ENCODE measurements at places on chromosomes 12 and 14.

DNA sequence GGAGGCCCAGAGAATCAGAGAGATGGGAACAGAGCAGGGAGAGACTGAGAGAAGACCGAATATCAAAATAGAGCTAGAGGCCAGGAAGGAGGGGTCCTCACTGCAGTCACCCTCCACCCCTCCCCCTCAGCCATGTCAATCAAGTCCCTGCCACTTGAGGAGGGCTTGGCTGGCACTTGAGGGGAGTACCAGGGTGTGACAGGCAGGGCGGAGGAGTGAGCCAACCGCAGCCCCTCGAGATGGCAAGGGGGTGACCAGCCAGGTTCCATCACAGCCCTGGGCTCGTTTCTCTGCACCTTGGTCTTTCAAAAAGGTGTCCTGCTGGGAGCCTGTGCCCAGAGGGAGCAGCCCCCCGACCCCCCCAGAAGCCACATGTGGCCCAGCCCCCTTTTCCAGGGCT lies 4.2 kb downstream of the AQP5 start:
- DNase-seq = no peak

- DNase-seq = no peak
Measured at GRCh38 chr12:132466241-132467201, 23.4 kb upstream of the FBRSL1 start.

- no peak for DNase-seq
Measured at GRCh38 chr14:104708606-104709268, 15.3 kb upstream of the ADSS1 start.

GRCh38 chr12:30816742-30817465 lies 62.2 kb upstream of the CAPRIN2 start:
- DNase-seq = peak; percentile 20

DNA sequence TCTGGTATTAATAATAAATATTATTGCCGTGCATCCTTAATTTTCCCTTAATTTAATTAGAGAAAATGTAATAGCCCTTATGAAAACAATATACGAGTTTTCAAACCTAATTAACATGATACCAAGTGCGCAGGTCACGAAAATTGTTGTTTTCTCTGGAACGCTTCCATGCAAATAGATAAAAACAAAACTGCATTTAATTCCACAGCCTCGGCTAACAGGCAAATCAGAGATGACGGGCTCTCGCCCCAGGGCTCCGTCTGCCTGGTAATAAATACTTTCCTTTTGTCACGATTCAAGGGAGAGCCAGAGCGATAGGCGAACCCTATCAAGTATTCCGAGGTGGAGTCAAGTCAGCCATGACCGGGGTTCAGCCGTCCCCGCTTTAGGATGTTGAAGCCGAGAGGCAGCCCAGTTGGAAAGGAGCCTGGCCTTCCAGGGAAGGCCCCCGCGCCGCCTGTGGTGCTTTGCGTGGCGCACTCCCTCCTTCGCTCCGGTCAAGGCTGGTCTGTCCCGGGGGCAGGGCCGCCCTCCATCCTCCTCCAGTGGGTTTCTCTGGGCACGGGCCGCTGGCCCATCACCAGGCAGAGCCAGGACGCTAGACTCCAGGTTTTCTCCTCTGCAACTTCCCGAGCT lies 137.8 kb upstream of the GSC start:
- no peak for DNase-seq

DNA sequence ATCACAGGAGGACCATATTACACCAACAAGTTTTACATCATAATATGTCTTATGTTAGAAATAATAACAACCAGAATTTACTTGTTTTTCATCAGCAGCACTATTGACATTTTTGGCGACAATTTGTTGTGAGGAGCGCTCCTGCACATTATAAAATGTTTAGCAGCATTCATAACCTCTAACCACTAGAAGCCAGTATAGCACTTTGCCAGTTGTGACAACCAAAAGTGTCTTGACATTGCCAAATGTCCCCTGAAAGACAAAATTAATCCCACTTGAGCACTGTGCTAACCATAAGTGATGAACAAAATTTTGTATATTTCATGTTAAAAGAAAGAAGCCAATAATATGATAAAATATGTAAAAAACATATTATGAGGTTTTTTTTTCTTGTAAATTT lies 356.9 kb upstream of the LMO3 start:
- no peak for DNase-seq

DNA sequence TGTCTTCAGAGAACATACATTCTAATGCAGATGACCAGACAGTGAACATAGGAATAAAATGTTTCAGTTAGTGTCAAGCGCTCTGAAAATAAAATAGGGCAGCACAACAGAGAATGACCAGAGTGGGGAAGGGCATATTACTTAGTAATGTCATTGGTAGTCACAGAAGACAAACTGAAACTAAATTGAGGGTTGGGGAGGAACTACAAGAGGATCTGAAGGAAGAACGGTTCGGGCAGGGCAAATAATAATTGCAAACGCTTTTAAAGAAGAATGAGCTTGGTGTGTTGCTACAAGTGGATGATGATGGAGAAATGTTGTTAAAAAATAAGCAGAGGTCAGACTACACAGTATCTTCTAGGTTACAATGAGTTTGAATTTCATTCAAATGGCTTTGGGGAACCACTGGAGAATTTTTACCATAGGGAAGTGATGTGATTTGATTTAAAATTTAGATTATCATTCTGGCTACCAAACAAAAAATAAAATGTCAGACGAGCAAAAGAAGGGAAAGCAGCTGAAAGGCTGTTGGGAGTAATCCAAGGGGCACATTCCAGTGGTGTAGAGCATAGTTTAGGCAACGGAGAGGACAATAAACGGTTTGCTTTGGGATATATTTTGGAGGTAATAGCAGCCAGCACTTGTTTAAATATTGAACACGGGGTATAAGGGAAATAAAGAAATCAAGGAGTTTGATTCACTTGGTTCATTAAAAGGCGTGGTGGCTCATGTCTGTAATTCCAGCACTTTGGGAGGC lies 56.3 kb upstream of the SLC6A13 start:
- no peak for DNase-seq

Data from vagina (tissue), 2 donors.